NCI-H1694 (cell line): ENCODE measurements at places on chromosomes 5 and 9.

DNA sequence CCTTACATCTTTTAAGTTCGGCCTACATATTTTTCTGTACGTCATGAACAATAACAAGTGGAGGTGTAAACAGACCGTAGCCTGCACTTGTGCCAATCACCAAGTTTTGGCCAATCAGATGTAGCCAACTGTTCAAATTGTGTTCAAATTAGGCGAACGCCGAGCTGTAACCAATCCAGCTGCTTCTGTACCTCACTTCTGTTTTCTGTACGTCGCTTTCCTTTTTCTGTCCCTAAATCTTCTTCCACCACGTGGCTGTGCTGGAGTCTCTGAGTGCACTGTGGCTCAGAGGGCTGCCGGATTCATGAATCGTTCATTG is 26.4 kb downstream of the TRIM14 start:
- no peak for DNase-seq

DNA sequence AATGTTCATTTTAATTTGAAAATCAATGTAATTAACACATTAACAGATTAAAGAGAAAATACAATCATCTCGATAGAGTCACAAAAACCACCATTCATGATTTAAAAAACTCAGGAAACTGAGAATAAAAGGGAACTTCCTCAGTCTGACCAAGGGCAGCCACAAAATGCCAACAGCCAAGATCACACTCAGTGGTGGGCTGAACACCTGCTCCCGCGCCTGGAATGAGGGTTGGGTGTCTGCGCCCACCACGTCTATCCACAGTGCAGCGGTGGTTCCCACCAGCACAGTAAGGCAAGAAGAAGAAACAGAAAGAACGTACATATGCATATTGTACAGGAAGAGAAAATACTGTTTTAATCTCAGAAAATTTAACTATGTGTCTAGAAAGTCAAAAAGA is 11.7 kb upstream of the NSMF start:
- DNase-seq, result no peak

GRCh38 chr5:11174591-11174990 is 413.6 kb upstream of the DAP start:
- no peak for DNase-seq

- no peak for DNase-seq
These were observed 418.2 kb downstream of the TUSC1 start for GRCh38 chr9:25260046-25260445.

DNA sequence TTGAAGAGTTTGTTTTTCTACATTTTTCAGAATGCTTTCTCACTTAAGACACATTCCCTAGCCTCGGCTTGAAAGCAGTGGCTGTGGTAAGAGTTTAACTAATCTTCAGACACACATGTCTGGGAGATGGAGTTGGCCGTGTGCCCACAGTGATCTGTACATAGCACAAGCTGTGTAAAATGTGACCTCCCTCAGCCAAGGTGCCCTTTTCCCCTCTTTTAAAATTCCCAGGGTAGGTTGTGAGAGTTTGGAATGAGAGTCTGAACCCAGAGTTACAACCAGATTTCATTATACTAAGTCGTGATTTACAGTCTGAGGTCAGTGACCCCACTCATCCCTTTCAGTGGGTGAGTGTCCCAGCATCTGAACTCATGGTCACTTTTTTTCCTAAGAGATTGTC is 230.4 kb downstream of the DOCK8 start:
- no peak for DNase-seq

GRCh38 chr5:141560151-141560550 is 58.6 kb downstream of the DIAPH1 start:
- peak; percentile 81 for DNase-seq

DNA sequence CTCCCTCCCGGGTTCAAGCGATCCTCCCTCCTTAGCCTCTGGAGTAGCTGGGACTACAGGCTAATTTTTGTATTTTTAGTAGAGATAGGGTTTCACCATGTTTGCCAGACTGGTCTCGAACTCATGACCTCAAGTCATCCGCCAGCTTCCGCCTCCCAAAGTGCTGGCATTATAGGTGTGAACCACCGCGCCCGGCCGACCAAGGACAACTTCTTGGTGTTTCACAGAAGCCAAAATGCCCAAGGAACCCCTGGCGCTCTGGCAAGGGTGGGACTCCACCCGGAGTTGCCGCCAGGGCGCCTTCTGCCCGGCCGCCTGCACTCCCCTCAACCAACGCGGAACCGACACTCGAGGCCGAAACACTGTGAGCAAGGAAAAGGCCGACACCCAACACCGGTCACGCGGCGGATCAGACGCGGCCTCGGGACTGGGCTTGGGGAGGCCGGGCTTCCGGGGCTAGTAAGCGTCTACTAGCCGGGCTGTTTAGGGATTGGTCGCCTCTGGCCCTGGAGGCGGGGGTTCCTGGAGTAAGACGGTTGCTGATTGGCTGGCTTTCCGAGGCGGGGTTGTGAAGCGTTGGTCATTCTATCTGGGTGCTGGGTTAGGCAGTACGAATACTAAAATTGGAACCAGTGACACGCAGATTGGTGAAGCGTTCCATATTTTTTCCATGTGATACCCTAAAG is 7.7 kb upstream of the CFAP157 start:
- no peak for DNase-seq

- no peak for DNase-seq
These were observed 7.3 kb downstream of the COL5A1 start for GRCh38 chr9:134648701-134649530.

DNA sequence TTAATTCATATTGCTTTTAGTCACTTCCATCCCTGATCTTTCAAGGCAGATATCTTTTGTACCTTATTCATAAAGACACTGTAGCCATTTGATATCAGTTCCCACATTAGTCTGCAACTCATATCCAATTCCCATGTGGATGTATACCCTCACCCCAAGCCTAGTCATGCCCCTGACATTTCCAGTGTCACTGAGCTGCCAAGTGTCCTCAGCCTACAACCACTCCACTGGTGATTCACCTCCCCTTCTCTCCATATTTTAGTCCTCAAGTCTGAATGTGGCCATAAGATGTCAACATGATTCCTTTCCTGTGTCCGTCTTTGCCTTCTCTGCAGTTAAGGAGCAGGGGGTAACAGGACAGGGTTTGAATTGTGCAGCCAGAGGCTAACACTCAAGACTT is 346.9 kb downstream of the RAB3C start:
- DNase-seq, result no peak

DNA sequence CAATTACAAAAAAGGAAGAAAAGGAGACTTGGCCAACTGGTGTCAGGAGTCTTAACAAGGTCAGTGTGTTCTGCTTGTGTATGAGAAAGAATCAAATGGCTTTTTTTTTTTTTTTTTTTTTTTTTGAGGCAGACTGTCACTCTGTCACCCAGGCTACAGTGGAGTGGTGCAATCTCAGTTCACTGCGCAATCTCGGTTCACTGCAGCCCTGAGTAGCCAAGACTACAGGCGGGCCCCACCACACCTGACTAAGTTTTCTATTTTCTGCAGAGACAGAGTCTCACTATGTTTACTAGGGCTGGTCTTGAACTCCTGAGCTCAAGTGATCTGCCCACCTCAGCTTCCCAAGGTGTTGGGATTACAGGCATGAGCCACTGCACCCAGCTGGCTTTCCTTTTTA is 3.1 kb upstream of the IL7R start:
- no peak for DNase-seq

DNA sequence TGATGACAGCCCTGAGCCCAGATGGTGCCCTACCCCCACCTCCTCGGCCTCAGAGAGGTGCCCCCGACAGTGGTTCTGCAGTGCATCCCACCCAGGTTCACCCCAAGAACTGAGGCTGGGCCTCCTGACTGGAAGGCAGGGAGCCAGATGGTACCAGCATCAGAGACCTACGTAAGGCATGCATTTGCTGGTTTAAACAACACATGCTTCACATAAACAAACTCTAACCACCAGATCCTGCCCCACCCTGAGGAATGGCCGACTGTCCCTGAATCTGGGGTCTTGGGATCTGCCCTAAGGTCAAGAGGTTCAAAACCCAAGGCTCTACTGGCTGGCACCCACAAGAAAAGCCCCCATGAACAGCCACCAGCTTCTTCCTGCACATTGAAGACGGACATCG is 73.3 kb downstream of the SECISBP2 start:
- no peak for DNase-seq

DNA sequence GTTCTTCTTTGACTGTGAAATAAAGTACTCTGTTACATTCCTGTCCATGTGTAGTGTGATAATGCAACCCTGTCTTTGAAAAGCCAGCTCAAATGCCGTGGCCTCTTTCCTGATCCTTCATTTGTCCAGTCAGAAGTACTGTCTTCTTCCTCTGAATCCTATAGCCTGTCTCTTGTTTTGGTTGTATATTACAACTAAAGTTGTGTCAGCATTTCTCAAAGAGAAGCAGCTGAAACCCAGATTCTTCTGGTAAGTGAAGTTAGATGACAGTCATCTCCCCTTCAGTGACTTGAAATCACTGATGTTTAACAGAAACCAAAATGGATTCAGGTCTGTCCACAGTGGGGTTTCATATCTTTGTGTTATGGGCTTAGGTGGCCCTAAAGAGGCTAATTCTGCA is 196.2 kb downstream of the PCSK1 start:
- no peak for DNase-seq

DNA sequence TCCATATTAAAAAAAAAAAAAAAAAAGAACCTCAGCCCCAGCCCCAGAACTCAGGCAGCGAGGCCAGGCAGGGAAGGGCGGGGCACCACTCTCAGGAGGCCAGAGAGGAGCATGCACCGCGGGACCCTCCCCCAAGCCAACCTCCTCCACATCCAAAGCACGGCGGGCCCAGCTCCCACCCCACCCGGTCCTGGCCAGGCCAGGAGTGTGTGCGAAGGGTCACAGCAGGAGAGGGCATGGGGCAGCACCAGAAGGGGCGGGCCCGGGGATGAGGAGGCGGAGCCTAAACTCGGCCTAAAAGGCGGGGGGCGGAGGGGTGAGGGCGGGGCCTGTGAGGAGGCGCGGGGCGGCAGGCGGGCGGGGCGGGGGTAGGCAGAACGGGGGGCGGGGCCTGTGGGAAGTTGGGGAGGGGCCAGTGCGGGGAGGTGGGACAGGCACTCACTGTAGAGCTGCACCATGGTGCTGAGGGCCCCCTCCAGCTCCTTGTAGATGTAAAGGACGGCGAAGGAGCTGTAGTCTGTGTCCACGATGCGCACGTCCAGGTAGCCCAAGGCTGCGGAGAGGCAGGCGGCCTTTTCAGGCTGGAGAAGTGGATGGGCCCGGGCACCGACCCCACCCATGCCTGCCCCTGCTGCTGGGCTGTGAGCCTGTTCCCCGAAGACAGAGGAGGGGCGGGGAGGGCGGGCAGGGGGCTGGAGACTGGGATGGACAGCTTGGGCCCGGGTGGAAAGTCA is 1.2 kb downstream of the LCN15 start:
- DNase-seq, result no peak

DNA sequence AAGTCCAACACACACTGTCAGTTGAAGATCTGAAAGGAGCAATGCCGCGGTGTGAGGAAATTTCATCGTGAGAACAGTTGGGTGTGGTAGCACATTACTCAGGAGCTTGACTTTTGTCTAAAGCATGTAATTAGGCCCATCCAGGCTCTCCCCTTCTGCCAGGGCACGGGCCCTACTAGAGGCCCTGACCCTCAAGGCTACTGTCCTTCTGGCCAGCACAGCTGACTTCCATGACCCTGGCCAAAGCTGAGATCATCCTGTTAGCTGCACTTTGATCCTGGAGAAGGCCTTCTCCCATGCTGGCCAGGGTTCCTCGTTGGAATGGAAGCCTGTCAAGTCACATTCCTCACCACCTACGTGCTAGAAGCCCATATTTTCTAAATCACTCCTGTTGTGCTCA is 77.8 kb upstream of the SLC1A3 start:
- no peak for DNase-seq

DNA sequence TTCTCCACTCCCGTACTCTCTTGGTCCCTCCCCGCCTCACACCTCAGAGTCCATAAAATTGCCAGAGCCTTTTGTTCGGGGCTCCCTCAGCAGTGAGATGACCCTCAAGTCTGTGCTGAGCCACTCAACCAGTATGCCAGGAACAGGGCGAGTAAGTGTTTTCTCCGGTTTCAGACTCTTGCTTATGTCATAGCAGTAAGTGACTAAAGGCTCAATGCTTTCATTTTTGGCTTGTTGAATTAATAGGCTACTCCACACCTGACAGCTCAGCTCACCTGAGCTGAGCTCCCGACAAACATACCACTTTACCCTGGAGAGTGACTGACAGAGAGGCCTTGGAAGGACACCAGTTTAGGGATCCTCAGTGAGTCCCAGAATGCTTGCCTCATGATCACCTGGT is 30.5 kb downstream of the PCSK1 start:
- DNase-seq, result no peak

- no peak for DNase-seq
These were observed 30.2 kb downstream of the LHX2 start for GRCh38 chr9:124041817-124042116.

DNA sequence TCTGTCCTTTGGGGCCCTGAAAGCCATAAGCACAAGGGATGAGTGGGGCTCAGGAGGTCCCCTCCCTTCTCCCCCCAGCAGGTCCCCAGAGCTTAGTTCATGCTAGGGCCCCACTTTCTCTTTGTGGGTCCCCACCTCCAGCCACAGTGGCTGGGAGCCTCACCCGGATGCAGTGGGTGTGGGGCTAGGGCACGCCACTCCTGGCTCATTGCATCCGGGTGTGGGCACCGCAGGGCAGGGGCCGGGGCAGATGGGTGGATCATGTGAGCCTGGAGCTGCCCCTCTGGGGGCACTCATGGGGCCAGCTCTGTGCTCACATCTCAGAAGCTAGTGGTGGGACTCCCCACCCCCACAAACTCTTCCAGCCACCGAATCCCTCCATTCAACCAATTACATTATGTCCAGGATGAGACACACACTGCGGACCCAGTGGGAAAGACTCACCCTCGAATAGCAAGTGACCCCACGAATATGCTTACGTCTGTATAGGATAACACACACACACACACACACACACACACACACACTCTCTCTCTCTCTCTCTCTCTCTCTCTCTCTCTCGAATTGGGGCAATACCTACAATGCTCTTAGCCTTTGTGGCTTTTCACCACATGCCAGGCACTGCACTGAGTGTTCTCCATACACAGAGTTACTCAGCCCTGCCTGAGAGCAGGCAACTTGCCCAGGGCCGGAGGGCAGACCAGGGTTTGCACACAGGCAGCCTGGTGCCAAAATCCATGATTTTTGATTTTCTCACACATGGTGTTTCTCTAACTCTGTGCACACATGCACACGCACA is 16.8 kb upstream of the PHYKPL start:
- DNase-seq, result peak; percentile 0

GRCh38 chr9:19173598-19174125 is 46.4 kb upstream of the PLIN2 start:
- no peak for DNase-seq

GRCh38 chr9:89996116-89996515 is 391.3 kb downstream of the GADD45G start:
- DNase-seq, result no peak

- no peak for DNase-seq
These were observed 418.6 kb upstream of the RIOK2 start for GRCh38 chr5:97601651-97602050.

DNA sequence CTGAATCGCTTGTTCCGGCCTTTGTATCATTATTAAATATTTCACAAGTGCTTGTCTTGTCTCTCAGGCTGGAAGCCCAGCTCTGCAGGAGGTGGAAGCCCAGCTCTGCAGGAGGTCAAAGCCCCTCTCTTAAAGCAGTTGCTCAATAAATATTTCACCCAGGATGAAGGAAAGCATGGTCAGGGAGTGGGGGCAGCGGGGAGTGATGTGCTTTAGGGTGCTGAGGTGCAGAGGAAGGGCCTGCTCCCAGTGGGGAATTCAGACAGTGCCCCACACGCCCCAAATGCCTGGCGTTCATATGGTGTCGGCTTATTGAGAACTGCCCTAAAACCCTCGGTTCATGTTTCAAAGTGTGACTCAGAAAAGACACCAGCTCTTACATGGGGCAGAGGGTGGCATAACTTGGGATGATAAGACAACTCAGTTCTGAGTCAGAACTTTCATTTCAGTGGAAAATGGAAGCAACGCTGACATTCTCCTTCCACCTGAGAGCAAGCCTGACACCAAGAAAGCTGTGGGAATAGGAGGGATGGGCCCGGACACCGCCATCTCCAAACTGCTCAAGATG is 114.3 kb upstream of the DAP start:
- no peak for DNase-seq
